ENCODE measurements at places on chromosomes 7 and 10. TPM values are rescaled to one million over a fixed set of nuclear protein-coding genes. Genes with fewer than 3 reads are reported as not detected.

Gene PNLIPRP1
- total RNA-seq = not detected

- DNase-seq = no peak
Observed at GRCh38 chr7:126820925-126821324, 431.8 kb downstream of the GRM8 start.

DNA sequence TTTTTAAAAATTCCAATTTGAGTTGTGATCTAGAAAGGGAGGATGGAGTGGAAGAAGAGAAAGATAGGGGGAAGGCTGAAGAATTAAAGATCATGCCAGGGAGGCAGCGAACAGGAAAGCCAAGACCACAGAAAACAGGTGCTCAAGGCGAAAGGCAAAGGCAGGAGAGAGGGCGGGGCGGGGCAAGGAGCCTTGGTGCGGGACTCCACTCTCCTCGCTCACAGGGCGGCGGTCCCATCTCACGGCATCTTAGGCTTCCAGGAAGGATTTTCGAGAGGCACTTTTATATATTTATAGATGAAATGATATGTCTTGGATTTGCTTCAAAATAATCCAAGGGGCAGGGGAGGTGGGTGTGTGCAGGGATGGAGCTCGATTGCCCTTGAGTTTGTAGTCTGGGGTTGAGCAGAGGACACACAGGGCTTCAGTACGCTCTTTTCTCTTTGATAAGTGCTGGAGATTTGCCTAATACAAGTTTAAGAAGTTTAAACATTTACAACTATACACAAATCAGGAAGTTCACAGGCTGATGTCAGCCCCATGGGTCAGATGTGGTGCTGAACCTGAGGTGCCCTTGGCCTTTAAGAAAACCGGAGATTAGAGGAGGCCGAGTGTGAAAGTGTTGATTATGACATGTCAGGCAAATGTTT is 161.1 kb downstream of the PRKAG2 start:
- no peak for DNase-seq

- no peak for DNase-seq
Observed at GRCh38 chr7:128037081-128037480, 5.8 kb upstream of the LRRC4 start.

DNA sequence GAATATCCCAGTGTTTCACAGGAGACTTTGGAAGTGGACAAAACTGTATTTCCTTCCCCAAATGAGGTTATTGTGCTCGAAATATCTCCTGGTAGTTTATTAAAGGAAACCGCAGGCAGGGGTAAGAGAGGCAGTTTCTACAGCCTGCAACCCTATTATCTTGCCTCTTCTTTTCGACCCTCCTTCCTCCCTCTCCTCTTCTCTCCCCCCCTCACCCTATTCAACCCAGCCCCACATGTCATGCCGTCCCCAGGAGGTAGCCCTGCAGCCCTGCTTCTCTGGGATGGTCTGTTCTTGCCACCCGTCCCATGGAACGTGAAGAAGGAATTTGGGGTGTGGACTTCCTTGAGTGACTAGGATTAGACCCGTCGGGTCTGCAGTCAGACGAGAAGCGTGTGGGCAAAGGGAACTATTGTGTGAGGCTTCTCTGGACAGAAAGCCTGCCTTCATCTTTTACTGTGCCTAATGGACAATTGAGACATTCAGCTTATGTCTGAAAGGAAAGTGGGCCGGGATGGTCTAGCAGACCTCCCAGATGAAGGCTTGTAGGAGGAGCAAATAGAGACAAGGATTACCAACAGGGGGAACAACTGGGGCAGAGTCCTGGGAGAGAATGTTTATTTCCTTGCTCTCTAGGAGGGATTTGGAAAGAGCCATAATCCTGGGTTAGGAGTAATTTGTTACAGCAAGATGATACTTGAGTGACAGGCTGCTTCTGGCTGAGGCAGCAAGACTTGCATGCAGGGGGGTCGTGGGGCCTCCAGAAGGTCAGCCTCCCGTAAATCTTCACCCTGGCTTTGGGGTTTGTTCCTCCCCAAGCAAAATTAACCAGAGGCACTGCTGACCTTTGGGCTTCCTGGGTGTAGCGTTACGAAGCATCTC is 77.8 kb downstream of the TCF7L2 start:
- DNase-seq = no peak

GRCh38 chr7:92641921-92642511 is 51.8 kb upstream of the FAM133B start:
- no peak for DNase-seq

- DNase-seq = no peak
Observed at GRCh38 chr7:117061751-117062150, 108.5 kb downstream of the ST7 start.

Gene ABCB4
- 0.15 TPM for total RNA-seq

All from chondrocyte (in vitro differentiated cells).